ENCODE measurements at places on chromosomes 2 and 18. TPM values are rescaled to one million over a fixed set of nuclear protein-coding genes. Genes with fewer than 3 reads are reported as not detected.

GRCh38 chr2:2941205-2941604, 436.4 kb downstream of the EIPR1 start:
- no peak for DNase-seq

GRCh38 chr2:231951452-231952035, 10.0 kb upstream of the DIS3L2 start:
- DNase-seq, result no peak

GRCh38 chr2:62504657-62505056, 1.3 kb downstream of the TMEM17 start:
- no peak for DNase-seq

DNA sequence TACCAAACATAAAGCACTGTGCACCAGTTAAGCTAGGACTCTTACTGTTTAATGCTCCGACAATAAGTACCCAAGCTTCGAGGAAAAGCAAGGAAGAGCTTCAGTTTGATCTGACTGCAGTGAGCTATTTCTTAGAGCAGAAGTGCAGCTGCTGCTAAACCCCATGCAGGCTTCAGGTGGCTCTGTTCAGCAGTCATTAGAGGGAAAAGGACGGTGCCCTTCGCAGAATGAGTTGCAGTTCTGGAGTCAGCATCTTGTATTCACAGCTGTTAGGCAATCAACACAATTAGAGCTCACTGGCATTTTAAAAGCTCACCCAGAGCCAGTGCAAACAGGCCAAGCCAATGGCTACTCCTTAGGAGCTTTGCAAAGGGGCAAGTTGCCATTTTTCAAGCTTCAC, 1.5 kb upstream of the CERKL start:
- no peak for DNase-seq

GRCh38 chr2:27370816-27371620, 602 bp downstream of the SNX17 start:
- DNase-seq, result peak; percentile 77

DNA sequence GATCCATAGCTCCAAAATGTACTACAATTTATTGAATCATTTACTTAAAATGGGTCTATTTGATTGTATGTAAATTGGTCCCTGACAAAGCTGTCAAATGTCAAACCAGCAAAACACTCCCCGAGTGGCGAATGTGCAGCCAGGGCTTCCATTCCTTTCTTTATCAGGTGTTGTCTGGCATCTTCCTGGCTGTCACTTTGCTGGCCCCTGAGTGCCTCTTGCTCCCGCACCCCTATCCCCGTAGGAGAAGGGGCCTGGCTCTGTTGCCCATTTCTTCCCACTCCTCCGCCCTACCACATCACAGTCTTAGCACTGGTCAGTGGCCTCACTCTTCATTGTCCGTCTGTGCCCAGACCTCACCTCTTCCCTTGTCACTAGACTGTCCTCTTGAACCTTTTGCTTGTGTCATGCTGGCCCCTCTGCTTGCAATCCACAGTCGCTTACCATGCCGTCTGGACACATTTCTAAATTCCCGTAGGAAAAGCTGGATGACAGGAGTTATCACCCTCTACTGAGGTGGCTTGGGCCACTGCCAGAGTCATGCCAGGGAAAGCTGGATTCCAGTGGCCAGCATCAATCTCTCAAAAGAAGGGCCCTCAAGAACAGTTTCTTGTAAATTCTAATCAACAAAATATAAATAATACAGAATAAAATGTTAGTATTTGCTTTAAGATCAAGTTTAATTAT, 15.4 kb downstream of the UBE2F start:
- DNase-seq, result no peak

IL1B gene
- 0.06 TPM for polyA plus RNA-seq

TEKT4 gene
- polyA plus RNA-seq, result not detected

IL36B gene
- not detected for polyA plus RNA-seq

All from psoas muscle (tissue), 8 donors.